ENCODE measurements at places on chromosomes 13 and 19.

DNA sequence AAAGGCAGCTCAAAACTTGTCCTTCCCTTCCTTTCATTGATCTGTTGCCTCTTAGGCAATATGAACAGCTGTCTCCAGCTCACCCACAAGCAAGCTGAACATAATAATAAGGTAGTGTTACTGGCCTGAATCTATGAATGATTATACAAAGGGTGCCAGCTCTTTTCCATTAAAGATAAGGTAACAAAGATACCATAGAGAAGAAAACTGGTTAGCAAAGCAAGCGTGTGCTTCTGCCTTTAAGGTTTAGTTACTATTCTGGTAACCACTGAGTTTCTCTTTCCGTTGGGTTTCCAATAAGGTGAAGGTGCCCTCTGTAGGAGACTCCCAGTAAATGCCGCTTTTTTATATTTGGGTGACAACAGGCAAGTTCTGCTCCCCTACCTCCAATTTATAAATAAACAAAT is 12.1 kb upstream of the DACH1 start:
- DNase-seq, result no peak

DNA sequence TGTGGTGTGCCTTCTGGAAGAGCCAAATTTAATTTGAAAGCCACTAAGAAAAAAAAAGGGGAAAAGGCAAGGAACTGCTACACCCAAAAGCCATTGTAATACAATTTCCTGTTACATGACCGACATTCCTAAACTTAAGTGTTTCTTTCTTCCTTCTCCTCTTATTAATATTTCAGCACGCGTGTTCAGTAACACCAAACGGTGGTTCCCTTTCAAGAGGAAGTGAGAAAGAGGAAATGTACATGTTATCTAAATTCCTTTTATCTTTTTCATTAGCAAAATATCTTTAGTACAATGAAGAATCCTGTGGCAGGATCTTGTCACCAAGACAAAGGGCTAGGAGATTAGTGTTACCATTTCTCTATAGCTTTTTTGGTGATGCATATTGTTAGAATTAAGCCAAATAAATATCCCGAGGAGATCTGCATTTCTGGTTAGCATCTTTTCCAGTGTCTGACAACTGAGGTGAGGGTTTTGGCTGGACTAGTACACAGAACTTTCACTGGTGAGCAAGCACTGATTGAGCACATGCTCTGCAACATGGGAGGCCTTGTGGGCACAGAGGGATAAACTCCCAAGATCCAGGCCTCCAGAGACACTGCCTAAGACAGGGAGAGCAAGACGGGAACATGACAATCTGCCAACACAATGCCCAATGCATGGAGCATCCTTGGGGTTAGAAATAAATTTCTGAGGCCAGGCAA is 22.1 kb downstream of the LATS2 start:
- no peak for DNase-seq

DNA sequence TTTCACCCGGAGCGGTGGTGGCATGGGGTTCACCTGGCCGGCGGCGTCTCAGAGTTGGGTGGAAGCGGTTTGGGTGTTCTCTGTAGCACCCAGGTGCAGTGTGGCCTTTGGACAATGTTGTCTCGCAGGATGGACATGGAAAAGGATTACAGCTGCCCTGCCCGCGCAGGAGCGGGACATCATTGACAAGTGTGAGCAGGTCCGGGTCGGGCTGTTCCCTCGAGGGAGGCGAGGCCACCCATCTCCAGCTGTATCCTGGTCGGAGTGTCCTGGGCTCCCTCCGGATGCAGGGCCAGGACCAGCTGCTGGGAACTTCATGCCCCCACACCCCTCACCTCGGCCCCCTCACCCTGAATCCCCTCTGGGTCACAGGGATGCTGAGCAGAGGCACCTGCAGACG is 7.8 kb upstream of the ZNF14 start:
- DNase-seq, result no peak

- no peak for DNase-seq
These were observed 575.6 kb downstream of the DCT start for GRCh38 chr13:93903909-93904308.

DNA sequence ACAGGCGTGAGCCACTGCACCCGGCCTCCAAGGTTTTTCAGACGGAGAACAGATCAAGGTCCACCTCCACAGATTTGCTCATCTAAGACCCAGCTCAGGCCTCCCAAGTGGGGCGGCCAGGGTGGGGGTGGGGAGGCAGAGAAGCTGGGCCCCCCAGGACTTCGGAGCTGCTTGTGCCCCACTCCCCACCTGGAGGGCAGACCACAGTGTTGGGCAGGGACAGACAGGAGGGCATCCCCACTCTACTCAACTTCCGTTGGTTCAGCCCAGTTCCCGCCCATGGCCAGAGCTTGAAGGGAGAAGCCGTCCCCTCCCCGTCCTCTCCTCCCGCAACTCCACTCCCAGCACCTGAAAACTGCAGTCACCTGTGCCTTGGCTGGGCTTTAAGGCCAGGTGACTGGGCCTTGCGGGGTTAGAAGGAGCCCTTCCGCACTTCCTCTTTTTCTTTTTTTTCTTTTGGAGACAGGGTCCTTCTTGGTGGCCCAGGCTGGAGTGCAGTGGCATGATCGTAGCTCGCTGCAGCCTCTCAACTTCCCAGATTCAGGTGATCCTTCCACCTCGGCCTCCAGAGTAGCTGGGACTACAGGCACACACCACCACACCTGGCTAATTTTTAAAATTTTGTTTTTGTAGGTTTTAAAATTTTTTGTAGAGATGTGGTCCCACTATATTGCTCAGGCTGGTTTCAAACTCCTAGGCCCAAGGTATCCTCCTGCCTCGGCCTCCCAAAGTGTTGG is 734 bp upstream of the LRRC8E start:
- DNase-seq, result no peak

DNA sequence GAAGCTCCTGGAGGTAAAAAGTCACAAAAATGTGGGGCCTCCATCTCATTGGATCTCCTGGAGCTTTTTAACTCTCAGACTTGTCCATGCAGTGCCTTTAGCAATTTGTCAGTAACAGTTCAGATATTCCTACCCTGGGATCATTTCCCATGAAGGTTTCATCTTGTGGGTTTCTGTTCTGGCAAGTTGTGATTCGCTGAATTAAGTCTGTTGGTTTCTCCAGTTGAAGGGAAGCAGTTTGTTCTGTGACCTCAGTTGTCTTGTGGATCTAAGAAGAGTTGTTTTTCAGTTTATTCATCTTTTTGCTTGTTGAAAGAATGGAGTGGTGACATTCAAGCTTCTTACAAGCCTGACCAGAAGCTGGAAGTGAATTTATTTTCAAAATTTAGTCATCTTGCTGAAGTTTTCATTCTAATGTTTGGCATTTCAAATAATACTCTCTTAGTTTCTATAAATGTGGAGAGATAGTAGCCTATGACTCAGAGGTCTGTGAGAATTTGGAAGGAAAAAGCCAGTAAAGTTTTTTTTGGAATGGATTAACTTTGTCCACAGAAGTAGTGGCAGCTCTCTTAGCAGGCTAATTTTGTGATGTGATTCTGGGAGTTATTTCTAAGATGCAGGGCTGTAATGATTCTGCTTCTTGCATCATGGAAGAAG is 120.1 kb upstream of the CSNK1A1L start:
- DNase-seq, result no peak
